CD14-positive monocyte (primary cell): ENCODE measurements at places on chromosomes 6 and 20.

DNA sequence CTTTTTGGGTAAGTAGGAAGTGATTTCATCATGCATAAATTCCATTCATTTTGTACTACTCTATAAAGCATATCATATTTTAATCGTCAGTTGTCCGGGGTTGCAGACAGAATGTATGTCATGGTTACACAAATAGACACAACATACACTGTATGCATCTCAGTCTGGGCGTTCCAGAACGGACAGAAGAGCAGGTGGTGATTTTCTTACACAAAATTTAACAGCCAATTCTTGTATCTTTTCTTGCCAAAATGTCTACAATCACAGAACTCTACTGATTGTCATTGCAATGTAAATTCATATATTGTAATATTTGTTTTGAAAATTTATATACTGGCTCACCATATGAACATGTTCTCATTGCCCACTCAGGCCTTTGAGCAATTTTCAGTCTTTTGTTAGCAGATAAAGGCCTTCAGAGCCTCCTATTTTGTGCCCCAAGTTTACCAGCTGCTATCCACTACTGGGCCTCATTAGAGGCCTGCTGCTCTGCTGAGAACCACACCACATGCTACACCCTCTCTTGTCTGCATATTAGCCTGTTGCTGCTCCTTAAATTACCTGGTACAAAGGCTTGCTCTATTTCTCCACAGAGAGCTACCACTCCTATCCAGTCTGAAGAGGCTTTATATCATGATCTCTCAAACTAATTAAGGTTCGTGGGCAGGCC is 61.5 kb downstream of the PRDM13 start:
- H3K27me3 ChIP-seq = no peaks in the 10 kb centered on the region
- H3K4me3 ChIP-seq = no peak overlapping the region
- H3K27ac ChIP-seq = no peak overlapping the region
- DNase-seq = no peak
- no peaks in the 10 kb centered on the region for H3K4me1 ChIP-seq

DNA sequence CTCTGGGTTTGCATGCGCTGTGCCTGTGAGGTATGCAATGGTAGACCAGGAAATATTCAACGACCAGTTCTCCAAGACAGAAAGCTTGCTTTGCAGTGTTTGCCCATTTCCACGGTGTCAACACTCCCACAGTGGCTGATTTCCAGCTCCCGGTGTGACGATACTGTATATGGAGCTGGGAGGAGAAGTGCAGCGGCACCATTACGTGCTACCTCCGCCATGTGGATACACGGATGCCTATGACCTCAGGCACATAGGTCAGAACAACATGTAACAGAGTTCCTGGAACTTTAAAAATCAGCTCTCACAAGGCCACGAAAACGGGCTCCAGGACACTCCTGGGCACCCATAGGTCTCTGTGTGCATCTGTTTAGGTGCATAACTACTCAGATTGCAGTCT is 51.1 kb downstream of the NFATC2 start:
- H3K36me3 ChIP-seq = no peaks in the 10 kb centered on the region
- H3K27me3 ChIP-seq = no peaks in the 10 kb centered on the region
- no peak overlapping the region for H3K27ac ChIP-seq
- H3K4me1 ChIP-seq = peaks cover 20% of the 10 kb centered on the region

DNA sequence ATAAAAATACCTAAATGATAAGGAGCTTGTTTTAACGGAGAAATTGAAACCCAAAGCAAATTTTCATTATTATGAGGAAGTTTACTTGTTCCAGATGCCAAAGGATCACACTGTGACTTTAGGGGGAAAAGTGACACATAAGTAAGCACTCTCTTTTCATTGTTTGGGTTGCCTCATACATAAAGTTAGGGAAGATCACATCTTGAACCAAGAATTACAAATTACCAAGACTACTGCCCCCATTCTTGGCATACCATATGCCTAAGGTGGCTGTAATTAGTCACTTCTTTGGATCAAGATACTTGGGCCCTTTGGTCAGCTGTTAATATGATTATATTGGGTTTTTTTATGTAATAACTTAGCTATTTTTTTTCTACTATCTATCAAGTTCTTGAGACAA is 269.0 kb downstream of the COL12A1 start:
- H3K4me1 ChIP-seq = no peaks in the 10 kb centered on the region
- no peaks in the 10 kb centered on the region for H3K27me3 ChIP-seq

DNA sequence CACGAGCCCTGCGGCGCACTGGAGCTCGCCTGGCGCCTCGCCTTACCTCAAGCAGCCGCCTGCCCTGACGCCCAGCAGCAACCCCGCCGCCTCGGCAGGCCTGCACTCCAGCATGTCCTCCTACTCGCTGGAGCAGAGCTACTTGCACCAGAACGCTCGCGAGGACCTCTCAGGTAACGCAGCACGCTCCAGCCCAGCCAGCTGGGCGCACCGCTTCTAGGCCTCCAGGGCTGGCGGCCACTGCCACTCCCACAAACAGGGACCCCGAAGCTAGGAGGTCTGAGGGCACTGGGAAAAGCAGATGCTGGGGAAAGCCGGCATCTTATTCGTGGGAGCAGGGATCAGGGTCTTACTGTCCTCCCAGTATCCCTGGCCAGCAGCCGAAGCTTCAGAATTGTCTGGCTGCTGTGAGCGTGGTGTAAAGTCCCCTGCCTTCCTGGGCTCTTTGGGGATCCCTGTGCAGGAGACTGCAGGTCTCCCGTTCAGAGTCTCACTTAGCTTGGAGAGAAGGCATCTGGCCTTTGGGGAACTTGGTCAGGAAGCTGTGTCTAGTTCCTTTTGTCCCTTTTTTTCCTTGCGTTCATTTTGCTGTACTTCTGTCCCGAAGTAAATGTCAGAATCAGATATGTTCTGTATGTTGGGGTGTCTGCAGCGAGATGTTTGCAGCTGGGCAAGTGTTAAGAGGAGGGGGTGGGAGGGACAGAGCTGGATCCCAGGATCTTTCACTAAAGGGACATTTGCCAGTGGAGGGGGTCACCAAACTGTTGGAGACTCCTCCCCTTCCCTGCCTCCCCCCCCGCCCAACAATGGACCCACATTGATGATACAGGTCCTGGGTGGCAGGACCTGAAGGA is 1.8 kb downstream of the FOXF2 start:
- no peaks in the 10 kb centered on the region for H3K4me1 ChIP-seq
- H3K4me3 ChIP-seq = no peak overlapping the region
- no peak for DNase-seq
- H3K36me3 ChIP-seq = no peaks in the 10 kb centered on the region

DNA sequence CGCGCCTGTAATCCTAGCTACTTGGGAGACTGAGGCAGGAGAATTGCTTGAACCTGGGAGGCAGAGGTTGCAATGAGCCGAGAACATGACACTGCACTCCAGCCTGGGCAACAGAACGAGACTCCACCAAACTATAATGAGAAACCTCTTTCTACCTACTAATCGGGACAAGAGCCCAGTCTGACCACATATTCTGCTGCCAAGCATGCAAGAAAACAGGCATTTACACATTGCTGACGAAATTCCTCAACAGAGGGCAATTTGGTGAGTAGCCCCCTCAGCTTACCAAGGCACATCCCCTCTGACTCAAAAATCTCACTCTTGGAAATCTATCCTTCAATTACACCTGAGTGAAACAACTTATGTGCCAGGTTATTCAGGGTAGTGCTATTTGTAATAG is 81.2 kb downstream of the SLC23A2 start:
- no peak for DNase-seq
- no peak overlapping the region for H3K27ac ChIP-seq
- H3K36me3 ChIP-seq = peaks cover 73% of the 10 kb centered on the region
- H3K4me3 ChIP-seq = no peak overlapping the region
- no peaks in the 10 kb centered on the region for H3K4me1 ChIP-seq

DNA sequence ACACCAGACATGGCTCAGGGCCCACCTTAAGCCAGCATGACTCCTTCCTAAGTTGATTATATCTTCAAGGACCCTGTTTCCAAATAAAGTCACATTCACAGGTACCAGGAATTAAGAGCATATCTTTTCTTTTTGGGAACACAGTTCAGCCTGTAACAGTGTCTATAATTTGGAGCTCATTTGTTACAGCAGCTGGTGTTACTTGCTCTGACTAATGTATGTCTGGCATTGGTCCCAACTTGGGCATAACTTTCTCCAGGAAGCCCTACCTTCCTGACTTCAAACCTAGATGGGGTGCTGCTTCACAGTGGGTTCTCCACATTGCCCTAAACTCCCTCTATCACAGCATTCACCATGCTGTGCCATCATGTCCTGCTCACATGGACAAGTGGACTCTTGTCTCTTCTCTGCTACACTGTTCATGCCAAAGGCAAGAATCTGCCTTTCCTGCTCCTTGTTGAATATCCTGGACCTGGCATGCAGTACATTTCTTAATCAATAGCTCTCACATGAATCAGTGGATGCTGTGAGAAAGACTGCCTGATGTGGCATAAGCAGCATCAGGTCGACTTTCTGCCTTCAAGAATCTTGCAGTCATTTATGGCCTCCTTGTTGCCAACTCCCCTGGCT is 117.4 kb upstream of the FOXA2 start:
- no peaks in the 10 kb centered on the region for H3K4me1 ChIP-seq
- H3K27me3 ChIP-seq = no peaks in the 10 kb centered on the region

- H3K4me1 ChIP-seq = peaks cover 90% of the 10 kb centered on the region
- peak; percentile 34 for DNase-seq
- H3K36me3 ChIP-seq = peaks cover 20% of the 10 kb centered on the region
- H3K27me3 ChIP-seq = no peaks in the 10 kb centered on the region
- peak overlapping the region; percentile 91 for H3K27ac ChIP-seq
Measured at GRCh38 chr20:50281831-50282591, 91.4 kb downstream of the CEBPB start.

- no peak for DNase-seq
- no peaks in the 10 kb centered on the region for H3K4me1 ChIP-seq
- H3K27ac ChIP-seq = no peak overlapping the region
Measured at GRCh38 chr6:139257821-139258398, 33.9 kb downstream of the TXLNB start.

- H3K4me3 ChIP-seq = no peak overlapping the region
- H3K4me1 ChIP-seq = no peaks in the 10 kb centered on the region
- H3K27ac ChIP-seq = no peak overlapping the region
- no peaks in the 10 kb centered on the region for H3K27me3 ChIP-seq
- DNase-seq = no peak
Measured at GRCh38 chr6:118335325-118335816, 212.7 kb upstream of the PLN start.

DNA sequence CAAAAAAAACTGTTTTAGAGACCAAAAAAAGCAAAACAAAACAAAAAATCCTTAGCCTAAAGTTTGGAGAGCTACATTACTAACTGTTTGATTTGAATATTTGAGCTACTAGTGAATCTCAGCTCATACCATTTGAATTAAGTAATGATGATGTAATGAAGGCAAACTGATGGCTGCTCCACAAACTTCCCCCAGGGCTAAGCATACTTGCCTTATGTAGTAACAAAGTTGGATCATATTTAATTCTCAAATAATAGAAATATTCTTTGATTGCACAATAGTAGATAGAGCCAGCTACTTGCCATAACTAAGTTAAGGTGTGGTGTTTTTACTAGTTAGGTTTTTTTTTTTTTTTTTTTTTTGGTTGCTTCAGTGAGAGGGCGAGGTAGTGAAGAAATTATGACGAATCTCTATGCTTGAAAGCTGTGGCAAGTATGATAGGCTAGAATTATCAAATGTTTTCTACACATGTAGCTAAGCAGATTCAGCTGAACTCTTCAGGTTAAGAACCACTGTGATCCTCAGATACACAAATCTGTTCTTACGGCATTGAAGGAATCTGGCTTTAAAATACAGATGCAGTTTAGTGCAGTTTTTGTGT is 2.9 kb downstream of the RAB32 start:
- H3K27me3 ChIP-seq = no peaks in the 10 kb centered on the region
- peak overlapping the region; percentile 61 for H3K4me3 ChIP-seq
- peak; percentile 73 for DNase-seq
- H3K36me3 ChIP-seq = peaks cover 21% of the 10 kb centered on the region
- no peak overlapping the region for H3K27ac ChIP-seq

DNA sequence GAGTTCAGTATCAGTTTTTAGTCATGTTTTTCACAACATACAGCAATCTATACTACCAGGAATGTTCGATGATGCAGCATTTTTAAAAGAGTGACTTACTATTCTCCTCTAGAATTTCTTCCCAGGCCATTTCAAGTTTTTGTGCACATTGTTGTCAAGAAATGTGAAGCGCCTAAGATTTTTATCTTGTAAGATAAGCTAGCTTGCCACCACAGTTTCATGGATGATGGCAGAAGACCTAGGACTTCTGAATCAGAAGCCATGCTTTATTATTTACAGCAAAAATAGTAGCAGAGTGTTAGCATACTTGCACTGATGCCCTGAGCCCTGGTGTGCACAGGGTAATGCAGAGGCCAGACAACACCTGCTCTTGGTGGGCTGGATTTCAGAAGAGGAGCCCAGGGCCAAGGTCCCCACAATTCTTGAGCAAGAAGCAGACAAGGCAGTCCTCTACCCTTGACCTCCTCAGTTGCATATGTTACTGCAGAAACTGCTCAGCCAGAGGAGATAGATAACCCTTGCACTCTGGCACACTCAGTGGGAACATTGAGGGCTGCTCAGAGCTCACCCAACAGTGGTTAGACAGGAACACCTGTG is 99.2 kb downstream of the QKI start:
- H3K36me3 ChIP-seq = peaks cover 7% of the 10 kb centered on the region
- DNase-seq = no peak
- H3K27me3 ChIP-seq = no peaks in the 10 kb centered on the region
- no peaks in the 10 kb centered on the region for H3K4me1 ChIP-seq

GRCh38 chr20:47326658-47327268 is 29.7 kb downstream of the ZMYND8 start:
- H3K4me1 ChIP-seq = peaks cover 5% of the 10 kb centered on the region
- DNase-seq = no peak
- peak overlapping the region; percentile 16 for H3K27ac ChIP-seq
- H3K36me3 ChIP-seq = peaks cover 57% of the 10 kb centered on the region

DNA sequence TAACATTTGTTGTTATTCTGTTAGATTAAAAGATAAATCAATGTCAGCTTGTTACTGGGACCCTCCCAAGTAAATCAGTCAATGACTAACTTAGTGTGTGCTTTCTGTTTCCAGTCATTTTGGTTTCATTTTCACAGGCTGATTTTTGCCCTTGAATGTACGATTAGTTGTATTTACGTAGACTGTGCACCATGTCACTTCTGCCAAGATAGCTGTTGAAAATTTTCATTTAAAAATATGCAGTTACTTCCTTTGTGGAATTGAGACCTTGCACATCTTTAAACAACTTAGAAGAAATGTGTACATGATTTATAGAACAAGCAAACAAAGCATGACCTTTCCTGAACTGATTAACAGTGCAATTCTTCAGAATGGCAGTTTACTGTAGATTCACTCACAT is 944.8 kb upstream of the CITED2 start:
- H3K4me3 ChIP-seq = no peak overlapping the region
- H3K27me3 ChIP-seq = no peaks in the 10 kb centered on the region
- no peaks in the 10 kb centered on the region for H3K36me3 ChIP-seq
- H3K4me1 ChIP-seq = peaks cover 30% of the 10 kb centered on the region
- no peak overlapping the region for H3K27ac ChIP-seq
- no peak for DNase-seq

GRCh38 chr6:42979523-42980177 is 669 bp upstream of the PEX6 start:
- H3K4me1 ChIP-seq = peaks cover 29% of the 10 kb centered on the region
- DNase-seq = no peak
- H3K27me3 ChIP-seq = no peaks in the 10 kb centered on the region
- no peaks in the 10 kb centered on the region for H3K36me3 ChIP-seq
- H3K27ac ChIP-seq = peak overlapping the region; percentile 93
- peak overlapping the region; percentile 92 for H3K4me3 ChIP-seq
